Stimulated activated CD4-positive, alpha-beta T cell treated with anti-CD3 and anti-CD28 coated beads, Interleukin-4, amount 100 ng/mL, for 4 hours (primary cell): ENCODE measurements at places on chromosomes 4 and X.
A peak's percentile ranks its signal among the peaks of the same experiment; 100 is the strongest.

GRCh38 chr4:47485768-47486167 lies 693 bp downstream of the ATP10D start:
- DNase-seq: no peak

GRCh38 chr4:73709451-73710033 lies 30.8 kb upstream of the CXCL8 start:
- no peak for DNase-seq

GRCh38 chr4:119750048-119750447 lies 121.4 kb upstream of the PDE5A start:
- no peak for DNase-seq

DNA sequence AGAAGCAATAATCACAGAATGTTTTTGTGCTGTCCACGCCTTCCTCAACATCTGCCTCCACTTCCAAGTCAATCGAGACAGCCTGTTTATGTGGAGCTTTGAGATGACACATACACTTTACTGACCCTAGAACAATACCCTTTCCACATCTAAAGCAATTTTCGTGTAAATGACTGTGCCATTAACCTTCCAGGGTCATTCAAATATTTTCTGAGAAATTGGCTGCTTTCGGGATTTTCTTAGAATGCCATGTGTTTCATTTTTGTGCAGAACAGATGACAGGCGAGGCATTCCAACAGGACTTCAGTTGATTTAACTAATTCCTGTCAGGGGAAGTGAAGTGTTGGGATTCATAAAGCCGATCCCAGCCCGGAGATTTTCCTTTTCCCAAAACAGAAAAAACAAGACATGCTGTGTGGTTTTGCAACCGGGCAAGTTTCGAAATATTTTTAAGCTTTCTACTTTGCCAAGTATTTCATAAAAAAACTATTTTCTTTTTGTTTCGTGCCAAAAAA lies 73.9 kb downstream of the SORBS2 start:
- DNase-seq: no peak

- DNase-seq: peak; percentile 76
Observed at GRCh38 chrX:136646602-136647239, 1.2 kb upstream of the CD40LG start.

DNA sequence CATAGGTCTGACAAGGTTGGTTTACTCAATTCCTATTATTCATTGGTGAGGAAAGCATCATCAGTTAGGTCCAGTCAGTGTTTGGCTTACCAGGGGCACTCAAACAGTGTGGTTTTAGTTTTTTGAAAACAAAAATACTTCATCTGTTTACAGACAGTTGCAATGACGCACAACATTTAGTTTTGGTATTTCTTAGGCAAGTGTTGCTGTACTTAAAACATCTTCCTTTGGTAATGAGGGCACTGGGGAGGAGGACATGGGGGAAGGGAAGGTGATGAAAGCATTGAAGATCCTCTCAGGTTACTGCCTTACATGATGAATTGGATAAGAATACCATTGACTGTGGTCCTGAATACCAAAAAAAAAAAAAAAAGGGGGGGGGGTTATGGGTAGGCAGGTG lies 93.7 kb upstream of the MAOA start:
- no peak for DNase-seq

GRCh38 chr4:141130947-141131605 lies 2.2 kb downstream of the RNF150 start:
- DNase-seq: no peak

DNA sequence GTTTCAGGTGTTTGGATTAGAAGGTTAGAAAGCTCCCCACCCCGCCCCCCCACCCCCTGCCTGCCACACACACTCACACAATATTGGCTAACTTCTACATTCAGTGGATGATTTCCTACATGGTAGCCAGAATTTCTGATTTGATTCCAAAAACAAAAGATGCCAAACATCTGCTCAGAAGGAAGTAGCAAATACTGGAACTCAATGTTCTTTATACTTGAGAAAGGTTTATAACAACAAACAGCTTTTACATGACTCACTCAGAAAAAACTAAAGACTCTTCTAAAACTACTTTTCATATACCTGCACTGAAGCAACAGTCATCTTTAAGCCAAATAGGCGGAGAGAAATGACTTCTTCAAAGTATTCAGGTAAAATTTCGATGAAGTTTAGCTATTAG lies 750.5 kb upstream of the POU3F4 start:
- DNase-seq: no peak

DNA sequence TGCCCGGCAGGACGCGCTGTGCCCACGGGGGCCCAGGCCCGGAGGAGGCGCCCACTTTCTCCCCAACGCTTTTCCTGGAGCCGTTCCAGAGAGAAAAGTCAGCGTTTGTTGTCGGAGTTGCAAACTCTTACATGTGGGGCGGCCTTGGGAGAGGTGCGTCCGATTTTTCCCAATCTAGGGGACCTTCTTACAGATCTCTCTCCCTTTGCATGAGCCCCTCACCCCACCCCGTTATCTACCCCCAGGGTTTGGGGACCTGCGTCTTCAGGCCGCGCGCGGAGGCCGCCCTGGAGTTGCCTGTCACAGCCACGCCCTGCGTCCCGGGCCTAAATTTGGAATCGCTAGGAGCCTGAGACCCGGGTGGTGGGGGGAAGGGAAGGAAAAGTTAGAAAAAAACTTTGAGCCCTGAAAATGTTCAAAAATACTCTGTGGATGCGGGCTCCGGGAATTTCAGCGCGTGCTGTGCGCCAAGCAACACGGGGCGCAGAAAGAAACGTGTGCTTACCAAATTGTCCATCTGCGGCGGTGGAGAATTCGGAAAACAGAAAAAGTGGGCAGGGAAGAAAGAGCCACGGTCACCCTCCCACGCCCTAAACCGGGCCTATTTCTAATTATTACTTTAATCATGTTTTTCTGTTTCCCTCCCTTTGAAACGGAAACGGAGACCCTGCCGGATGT lies 587 bp downstream of the CD99 start:
- DNase-seq: peak; percentile 36

- DNase-seq: no peak
Observed at GRCh38 chrX:133654811-133655210, 239.5 kb upstream of the GPC4 start.

DNA sequence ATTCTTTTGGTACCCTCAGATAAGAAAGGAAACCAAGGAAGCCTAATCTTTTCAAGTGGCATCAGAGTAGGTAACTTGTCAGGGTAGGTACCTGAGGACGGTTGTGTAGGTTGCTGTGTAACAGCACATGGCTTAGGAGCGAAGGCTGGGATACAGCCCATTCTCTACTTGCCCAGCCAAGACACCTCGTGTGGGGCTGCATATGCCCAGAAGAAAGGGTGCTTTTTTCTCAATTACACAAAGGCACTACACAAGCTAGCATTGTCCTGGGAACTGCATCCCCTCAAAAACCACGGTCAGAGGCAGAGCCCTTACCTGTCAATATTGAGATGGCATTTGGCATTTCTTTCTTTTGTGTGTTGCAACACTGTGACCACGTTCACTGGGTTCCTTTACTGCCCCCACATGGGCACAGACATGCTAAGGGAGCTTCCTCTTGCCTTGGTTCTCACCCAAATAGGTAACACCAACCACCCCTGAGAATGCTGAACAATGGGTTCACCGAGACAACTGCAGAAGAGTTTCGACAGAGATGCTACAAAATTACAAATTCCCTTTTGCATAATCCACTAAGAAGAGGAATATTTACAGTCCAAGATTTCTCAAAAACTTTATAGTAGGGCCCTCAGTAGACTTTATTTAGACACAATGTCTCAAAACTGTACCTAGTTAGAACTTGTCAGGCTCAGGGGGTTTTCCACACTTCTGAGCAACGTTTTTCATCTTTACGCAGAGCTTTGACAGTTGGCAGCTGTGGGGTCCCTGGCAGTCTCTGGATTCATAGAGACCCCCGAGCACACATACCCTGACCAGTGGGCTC lies 35.8 kb upstream of the TNIP3 start:
- no peak for DNase-seq
